NCI-H1694 treated with DMSO at 0.1 percent for 48 hours (cell line): ENCODE measurements at places on chromosomes 1 and 21.

DNA sequence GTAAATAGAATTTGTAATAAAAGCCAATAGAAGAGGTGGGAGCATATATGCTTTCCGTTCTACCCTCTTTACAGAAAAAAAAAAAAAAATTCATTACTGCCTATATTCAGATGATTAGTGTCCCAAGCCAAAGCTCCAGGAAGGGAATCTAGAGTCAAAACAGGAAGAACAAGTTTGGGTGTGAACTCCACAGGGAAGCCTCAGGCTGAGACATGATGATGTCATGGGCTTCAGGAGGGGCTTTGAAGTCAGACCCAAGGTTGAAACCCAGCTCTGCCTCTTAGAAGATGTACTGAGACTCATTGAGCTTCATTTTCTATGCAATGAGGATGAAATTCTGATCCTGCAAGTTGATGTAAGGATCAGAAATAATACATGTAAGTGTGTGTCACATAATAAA, 250.0 kb upstream of the ADGRL2 start:
- no peak for DNase-seq

- no peak for DNase-seq
Observed at GRCh38 chr1:121586369-121587229, 401.8 kb downstream of the SRGAP2C start.

DNA sequence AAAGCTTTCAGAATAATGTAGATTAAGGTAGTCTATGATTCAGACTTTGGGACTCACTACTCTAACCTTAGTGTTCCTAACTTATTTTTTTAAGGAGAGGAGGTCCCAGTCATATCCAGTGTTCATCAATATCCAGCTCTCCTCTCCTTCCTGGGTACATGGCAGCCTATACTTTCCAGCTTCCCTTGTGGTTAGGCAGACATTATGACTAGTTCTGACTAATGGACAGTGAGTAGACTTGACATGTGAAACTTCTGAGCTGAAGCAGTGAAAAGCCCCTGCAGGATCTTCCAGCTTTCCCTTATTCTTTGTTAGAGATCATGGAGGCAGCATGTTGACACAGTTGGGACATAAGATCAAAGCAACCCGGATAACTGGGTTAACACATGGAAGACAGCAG, 144.2 kb downstream of the PTPRU start:
- no peak for DNase-seq

DNA sequence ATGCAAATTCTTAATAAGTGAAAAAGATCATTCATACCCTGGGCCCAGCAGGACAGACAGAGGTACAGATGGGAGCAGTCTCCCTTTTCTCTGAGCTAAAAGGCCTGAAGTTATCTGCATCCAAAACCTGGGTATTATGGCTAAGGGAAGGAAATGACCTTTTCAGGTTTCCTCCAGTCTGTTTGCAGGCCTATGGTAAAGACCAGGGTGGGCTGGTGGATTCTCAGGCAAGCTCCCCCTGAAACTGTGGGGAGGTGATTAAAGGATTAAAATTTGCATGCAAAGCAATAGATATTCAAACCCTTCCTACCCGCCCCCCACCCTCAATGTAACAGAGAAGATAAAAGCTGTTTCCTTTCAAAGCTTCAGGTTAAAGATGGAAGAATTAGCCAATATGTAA, 471.8 kb upstream of the RUNX1 start:
- DNase-seq, result no peak

DNA sequence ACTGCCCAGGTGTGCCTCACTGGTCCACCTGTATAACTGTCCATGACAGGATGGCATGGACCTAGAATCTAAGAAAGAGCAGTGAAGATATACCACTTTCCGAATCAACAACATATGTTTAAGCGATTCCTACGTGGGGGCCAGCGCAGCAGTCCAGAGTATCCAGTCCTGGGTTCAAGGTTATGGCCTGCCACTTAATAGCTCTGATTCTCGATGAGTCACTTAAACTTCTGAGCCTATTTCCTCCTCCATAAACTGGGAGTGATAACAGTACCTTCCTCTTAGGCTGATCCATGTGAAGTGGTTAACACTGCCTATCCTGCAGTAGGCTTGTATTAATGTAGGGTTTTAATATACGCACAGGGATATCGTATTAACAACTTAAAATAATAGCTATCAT, 2.8 kb downstream of the STPG1 start:
- DNase-seq, result no peak

DNA sequence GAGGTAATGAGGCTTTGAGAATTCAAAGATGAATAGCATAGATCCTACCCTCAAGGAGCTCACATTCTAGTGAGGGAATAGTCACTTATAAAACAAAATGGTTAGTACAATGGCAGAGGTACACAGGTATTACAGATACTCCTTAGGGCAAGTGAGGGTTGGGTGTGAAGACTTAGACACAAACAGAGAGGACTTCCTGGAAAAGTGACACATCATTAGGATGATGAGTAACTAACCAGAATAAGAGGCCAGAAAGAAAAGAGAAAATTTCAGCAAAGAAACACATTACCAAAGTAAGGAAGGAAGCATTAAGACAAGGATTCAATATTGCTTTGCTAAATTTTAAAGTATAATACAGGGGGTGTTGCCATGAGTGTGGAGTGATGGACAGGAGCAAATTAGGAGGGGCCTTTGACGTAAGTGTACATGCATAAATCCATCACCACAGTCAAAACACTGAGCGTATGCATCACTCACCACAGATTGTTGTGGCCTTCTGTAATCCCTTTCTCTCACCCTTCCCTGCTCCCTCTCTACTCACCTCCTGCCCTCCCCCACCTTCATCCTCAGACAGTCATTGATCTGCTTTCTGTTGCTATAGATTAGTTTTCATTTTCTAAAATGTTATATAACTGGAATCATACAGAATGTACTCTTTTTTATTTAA, 7.9 kb downstream of the CD53 start:
- DNase-seq, result no peak

DNA sequence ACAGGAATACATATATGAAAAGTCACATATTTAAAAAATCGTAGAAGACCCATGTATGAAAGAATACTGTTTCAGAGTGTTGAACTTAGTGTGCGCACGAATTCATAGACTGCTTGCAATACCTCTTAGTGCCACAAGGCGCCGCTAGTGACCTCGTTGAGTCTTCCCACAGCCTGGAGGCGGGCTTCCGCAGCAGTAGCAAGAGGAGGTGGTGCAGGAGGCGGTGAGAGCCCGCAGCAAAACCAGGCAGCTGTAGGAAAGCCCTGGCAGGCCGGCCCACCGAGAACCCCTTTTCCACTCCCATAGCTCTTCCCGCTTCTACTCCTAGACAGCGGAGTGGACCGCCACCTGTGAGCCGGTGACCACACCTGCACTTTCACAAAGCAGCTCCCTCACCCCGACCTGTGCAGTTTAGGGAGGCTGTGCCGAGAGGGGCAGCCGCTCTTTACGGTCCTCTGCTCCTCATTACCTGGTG, 23.5 kb downstream of the MTARC1 start:
- peak; percentile 23 for DNase-seq

DNA sequence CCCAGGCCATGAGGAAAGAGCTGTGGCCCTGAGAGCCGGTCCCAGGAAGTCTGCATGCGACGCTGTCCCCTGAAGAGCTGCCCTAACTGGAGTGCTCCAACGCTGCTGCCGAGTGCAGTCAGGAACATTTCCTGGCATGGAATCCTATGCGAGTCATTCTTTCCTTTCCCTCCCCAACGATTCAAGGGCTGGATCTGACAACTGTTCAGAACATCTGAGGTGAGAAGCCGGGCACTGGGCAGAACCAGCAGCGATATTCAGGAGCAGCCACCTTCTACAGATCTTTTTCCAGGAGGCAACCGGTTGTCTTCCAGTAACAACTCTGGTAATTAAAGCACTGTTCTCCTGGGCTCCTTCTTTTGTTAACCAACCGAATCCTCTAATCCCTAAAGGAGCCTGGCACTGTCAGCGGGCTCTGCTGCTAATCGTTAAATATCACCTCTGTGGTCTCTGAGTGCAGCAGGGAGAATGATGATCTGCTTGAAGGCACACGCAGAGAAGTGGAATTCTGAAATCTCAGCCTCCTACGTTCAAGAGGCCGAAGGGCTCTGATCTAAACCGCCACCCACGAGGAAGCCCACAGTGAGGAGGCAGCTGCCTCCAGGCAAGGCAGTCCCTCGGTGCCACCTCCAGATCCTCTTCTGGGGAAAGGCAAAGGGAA, 55.8 kb downstream of the SLC45A1 start:
- no peak for DNase-seq
